OCI-M1 (cell line): ENCODE measurements at places on chromosomes 3 and 15.

- DNase-seq: no peak
Measured at GRCh38 chr15:99951511-99951910, 218.3 kb upstream of the LYSMD4 start.

DNA sequence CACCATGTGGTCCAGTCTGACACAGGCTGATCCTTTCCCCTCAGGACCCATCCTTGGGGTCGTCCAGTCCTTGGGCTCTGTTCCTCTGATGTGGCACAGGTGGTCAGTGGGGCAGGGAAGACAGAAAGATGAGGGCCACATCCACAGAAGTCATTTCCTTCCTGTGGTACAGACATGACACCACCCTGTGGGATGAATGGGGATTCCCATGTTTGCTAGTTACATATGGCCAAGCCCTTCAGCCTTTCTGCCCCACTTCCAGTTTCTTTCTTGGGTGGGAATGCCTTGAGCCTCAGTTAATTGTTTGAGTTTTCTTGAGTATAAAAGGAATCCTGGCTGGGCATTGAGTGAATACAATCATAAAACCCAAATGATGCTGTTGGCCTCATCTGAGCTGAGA, 284.7 kb upstream of the CTDSPL start:
- no peak for DNase-seq

DNA sequence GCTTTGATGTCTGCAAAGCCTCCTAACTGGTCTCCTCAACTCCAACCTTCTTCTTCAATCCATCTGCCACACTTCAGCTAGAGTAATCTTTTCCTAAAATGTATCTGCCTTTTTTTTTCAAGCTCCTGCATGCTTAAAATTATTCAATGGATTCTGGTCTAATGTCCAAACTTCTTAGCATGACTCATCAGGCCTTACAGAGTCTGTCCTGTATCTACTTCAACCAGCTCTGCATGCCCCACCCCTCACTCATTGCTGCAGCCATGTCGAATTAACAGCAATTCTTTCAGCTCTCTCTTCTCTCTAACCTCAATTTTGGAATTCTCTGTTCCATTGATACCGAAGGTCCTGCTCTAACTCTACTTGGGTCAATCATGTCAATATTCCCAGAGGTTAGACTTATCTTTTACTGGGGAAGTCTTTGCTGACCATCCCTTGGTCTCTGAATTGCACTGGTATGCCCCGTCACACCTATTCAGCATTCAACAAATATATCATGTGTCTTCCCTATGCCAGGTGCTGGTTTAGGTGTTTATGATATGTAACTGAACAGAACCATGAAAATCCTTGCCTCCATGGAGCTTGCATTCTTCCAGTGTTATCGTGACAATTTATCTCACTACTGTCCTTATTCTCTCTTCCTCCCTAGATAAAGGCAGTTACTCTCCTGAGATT, 88.5 kb upstream of the NANOGP8 start:
- DNase-seq: peak; percentile 70

- DNase-seq: no peak
Measured at GRCh38 chr3:185069037-185070030, 83.5 kb downstream of the C3orf70 start.

DNA sequence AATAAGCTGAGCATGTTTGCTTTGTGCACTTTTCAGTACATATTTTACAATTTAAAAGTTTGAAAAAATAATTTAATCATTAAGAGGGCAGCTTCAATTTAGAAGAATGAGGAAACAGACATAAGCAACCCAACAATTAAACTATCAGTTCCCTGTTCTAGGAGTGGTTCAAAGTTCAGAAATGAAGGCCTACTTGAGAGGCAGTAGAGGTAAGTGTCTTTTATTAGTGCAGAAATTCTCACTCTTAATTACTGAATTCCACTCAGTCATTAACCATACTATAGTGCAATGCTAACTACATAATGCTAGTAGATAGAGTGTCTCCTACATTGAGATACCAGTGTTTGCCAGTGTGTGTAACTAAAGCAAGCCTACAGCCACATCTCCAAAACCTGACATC, 73.1 kb downstream of the TNIK start:
- DNase-seq: no peak

- no peak for DNase-seq
Measured at GRCh38 chr15:63928185-63928842, 94.6 kb upstream of the HERC1 start.

DNA sequence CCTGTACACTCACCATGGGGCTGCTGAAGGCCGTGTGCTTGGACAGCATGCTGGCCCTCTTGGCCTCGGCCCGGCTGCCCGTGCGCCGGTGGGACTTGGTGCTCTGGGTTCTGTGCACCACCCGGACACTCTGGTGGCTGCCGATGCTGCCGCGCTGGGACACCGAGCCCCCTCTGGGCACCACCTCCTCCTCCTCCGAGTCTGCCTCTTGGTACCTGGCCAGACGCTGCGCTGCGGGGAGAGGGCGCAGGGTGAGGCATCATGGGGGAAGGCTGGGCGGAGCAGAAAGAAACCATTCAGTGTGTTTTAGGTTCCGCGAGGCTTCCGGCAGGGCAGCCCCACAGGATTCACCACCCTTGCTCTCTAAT, 145.0 kb downstream of the ATP10A start:
- DNase-seq: no peak

- DNase-seq: no peak
Measured at GRCh38 chr15:78130466-78131294, 565 bp downstream of the CIB2 start.

DNA sequence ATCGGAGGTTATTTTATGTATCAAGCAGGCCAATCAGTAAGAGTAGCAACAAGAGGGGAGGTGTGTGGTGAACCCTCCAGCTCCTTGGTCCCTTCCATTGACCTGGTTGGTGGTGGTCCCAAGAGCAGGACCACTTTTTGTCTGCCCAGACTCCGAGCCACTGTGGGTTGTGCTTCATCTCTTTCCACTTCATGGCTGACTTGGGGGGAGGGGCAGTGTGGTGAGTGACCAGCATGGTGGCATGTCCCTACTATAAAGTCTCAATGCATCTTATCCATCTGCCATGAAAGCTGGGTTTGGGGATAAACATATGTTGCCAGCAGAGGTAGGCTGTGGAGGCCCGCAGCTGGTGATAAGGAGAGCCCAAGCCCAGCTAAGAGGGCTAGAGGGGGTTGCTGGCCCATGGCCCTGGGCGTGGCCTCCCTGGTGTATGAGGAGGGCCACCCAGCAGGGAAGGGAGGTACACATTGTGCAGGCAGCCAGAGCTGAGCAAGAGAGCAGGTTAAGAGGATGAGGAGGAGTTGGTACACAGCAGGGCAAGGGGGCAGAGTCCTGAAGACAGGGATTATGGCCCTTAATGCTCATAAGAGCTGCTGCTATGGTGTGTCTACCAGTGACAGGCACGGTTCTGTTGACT, 7.0 kb downstream of the AEN start:
- DNase-seq: no peak

GRCh38 chr3:190086191-190086590, 34.5 kb downstream of the P3H2 start:
- DNase-seq: no peak

DNA sequence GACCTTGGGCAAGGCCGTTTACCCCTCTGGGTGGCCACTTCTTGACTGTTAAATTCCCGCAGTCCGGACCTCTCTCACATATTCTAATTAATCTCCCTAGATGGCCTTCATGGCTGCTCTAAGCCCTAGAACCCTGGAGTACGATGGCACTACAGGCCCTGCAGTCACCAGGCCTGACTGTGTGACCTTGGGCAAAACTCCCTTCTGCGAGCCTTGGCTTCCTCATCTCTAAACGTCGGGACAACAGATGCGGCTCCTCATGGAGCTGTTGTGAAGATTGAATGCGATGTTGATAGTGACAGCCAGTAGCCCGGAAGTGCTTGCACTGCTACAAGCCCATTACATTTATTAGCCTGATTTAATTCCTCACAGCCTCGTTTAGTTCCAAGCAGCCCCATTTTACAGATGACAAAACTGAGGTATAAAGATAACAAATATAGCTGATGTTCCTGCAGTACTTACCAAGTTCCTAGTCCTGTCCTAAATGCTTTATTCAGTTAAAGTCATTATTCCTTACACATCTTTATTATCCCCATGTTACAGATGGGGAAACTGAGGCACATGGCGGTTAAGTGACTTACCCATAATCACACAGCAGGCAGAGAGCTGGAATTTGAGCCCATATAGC, 10.3 kb downstream of the EPHB3 start:
- DNase-seq: no peak
